ENCODE measurements at places on chromosomes 16 and 17.
A peak's percentile ranks its signal among the peaks of the same experiment; 100 is the strongest.

- no peak for DNase-seq
Observed at GRCh38 chr16:47858333-47858982, 297.3 kb downstream of the ABCC12 start.

- DNase-seq: no peak
Observed at GRCh38 chr17:57407287-57408070, 151.2 kb downstream of the MSI2 start.

GRCh38 chr16:65783709-65784474 is 582.6 kb upstream of the CDH5 start:
- no peak for DNase-seq

GRCh38 chr17:74699236-74699635 is 13.5 kb downstream of the CD300LF start:
- no peak for DNase-seq

DNA sequence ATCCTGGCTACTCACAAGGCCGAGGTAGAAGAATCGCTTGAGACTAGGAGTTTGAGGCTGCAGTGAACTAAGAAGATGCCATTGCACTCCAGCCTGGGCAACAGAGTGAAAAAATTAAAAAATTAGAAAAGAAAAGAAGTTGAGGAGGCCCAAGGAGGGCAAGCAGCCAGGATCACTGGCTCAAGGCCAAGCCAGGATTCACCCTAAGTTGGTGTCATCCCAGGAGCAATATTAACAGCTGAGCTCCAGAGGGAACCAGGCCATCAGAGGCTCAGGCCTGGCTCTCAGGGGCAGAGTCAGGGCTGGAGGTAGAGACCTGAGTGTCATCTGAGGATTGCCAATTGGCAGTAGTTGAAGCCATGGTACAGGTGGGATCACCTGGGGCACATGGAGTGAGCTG is 20.7 kb downstream of the DRC3 start:
- DNase-seq: no peak

DNA sequence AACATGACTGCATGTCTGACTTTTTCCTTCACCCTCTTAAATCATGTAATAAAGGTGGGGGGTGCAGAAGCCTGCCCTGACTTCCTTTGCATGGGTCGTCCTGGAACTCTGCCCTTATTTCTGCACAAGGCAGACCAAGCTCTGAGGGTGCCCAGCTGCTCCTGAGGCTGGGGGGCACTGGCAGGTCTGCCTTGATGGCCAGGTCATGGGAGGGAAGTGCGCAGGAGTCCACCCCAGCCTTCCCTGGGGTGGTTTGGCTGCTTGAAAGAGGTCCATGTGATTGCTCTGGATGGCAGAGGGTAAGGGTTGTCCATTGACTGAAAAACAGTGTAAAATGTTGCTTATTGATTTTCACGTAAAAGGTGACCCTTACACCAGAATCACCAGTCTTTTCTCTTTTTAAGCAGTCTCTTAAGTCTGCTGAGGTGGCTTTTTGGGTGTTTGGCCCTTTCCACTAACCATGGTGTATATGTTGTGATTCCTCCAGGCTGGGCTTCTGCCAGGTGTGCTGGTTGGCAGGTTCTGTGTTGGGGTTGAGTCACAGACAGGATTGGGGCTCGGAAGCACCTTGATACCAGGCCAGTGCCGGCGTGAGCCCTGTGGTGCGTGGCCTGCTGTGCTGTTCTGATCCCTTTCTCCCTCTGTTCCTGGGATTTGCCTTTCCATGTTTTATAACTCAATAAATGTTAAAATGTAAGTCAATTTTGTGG is 19.4 kb downstream of the DHX38 start:
- DNase-seq: no peak

- DNase-seq: no peak
Observed at GRCh38 chr16:3854750-3855541, 25.6 kb downstream of the CREBBP start.

DNA sequence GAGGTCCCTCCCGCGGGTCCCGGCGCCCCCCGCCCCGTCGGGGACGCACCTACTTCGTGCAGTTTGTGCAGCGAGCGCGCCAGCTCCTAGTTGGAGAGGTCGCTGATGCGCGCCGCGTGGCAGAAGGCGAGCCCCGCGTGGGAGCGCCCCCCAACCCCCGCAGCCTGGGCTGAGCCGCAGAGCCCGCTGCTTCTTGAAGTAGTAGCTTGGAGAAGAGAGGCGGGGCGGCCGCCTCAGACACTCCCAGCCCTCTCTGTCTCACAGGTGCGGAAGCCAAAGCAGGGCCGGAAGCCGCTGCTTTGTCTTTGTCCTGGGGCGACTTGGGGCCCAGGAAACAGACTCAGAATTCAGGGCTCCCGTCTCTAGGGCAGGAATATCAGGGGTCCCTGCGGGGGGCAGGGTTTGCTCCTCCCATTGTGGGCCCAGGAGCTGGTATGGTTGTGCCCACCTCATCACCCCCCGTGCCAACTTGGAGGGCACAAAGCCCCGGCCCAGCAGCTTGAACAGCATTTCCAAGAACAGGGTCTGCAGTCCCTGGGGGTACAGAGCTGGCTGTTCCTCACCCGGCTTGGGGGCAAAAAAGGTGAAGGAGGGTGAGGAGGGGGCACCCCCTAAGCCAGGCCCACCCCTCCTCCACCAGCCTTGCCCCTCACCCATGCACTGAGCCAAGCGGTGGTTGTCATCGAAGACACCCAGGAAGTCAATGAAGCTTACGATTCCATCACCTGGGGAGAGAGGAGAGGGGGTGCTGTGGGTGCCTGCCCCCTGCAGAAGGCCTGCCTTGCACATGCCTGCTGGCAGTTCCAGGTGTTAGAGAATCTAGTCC is 13.5 kb downstream of the SPATA32 start:
- DNase-seq: peak; percentile 80

- DNase-seq: peak; percentile 46
Observed at GRCh38 chr17:35433075-35433894, 985 bp upstream of the SLFN12 start.

GRCh38 chr17:27539152-27539551 is 82.9 kb downstream of the KSR1 start:
- no peak for DNase-seq

DNA sequence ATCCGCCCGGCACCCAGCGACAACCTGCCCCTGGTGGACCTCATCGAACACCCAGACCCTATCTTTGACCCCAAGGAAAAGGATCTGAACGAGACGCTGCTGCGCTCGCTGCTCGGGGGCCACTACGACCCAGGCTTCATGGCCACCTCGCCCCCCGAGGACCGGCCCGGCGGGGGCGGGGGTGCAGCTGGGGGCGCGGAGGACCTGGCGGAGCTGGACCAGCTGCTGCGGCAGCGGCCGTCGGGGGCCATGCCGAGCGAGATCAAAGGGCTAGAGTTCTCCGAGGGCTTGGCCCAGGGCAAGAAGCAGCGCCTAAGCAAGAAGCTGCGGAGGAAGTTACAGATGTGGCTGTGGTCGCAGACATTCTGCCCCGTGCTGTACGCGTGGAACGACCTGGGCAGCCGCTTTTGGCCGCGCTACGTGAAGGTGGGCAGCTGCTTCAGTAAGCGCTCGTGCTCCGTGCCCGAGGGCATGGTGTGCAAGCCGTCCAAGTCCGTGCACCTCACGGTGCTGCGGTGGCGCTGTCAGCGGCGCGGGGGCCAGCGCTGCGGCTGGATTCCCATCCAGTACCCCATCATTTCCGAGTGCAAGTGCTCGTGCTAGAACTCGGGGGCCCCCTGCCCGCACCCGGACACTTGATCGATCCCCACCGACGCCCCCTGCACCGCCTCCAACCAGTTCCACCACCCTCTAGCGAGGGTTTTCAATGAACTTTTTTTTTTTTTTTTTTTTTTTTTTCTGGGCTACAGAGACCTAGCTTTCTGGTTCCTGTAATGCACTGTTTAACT is 1.0 kb downstream of the NOG start:
- no peak for DNase-seq

- no peak for DNase-seq
Observed at GRCh38 chr17:10171581-10171981, 26.8 kb downstream of the GAS7 start.

DNA sequence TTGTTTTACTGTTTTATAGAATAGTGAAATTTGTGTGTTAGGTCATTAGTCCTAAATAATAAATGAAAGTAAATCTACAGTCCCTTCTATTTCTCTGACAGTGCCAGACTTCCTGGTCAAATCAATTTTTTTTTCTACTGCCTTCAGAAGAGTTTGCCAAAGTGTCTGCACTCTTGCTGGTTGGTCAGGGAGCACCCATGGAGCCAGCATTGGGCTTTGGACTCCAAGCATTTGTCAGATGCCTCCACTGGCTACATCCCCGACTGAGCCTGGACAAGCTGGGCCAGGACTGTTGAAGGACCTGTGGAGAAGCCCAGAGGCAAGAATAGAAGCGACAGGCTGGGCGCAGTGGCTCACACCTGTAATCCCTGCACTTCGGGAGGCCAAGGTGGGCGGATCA is 53.7 kb downstream of the ELAC2 start:
- DNase-seq: no peak

DNA sequence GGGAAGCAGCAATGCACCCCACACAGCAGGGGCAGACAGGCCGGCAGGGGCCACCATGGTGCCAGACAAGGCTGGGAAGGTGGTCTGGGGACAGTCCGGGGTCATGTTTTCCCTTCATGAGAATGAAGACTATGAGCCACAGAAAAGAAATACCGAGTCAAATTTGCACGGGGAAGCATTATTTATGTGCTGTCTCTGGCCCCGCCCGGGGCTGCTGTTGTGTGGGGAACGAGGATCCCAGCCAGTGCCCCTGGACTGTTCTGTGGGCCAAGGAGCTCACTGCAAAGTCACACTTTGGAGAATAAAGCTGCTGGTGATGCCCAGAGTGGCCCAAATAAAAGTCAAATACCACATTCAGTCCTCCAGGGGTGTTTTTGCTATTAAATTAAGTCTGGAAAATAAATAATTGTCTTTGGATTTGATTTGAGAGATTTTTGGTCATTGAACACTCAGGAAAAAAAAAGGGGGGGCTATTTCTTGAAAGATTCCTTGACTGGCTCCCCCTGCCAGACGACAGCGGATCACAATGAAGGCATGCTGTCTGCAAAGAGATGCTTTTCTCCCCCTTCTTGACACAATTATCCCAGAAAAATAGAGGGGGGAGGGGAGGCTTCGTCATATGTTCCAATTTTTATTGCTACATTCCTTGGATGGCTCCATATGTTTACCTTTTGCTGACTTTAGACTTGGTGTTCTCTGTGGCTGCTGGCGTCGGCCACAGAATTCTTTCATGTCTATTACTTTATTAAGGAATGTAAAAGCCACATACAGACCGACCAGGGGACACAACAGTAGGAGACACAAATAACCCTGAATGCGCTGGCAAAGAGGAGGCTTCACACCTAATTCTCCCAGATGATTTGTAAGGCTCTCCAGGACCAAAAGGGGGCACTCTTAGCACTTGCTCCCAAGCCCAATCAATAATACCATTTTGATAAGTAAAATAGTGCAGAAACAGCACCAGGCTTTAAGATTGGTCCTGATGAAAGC is 27.1 kb upstream of the ANKFN1 start:
- no peak for DNase-seq

DNA sequence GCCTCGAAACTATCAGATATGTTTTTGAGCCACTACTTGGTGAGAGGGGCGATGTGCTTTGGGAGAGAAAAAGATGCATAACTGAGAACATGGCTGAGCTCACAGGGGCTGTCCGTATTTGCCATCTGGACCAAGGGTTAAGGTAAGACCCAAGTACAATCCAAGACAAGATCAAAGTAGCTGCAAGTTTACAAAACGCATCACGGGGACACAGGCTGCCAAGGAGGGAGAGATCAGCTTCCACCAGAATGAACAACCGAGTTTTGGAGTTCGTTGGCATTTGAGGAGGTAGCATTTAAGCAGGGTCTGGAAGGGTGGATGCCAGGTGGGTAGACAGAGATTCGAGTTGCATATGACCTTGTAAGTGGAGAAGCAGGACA is 2.2 kb downstream of the PITPNC1 start:
- no peak for DNase-seq

DNA sequence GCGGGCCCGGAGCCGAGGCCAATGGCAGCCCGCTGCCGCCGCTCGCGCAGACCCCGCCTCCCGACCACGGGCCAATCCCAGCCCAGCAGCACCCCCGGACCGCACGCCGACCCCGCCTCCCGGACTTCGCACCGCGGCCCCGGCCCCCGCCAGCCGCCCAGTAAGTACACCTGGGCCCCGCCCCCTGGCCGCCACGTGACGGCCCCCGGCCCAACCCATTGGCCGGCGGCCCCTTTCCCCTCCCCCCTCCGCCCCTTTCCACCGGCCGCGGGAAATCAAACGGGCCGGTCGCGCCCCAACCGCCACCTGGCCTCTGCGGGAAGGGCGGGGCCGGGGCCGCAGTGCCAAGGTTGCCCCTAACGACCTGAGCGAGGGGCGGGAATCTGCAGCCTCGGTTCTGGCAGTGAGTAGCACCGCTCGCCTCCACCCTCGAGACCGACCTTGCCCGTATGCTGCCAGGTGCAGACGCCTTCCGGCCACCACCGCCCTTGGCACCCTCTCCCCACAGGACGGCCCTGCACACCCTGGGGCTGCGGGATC is at the start of gene YBX2:
Gene YBX2 (minus strand): TSS at position 26 of the 540 bp plus-strand sequence. CDS start 139 bp downstream, outside the sequence.
- peak; percentile 65 for DNase-seq

DNA sequence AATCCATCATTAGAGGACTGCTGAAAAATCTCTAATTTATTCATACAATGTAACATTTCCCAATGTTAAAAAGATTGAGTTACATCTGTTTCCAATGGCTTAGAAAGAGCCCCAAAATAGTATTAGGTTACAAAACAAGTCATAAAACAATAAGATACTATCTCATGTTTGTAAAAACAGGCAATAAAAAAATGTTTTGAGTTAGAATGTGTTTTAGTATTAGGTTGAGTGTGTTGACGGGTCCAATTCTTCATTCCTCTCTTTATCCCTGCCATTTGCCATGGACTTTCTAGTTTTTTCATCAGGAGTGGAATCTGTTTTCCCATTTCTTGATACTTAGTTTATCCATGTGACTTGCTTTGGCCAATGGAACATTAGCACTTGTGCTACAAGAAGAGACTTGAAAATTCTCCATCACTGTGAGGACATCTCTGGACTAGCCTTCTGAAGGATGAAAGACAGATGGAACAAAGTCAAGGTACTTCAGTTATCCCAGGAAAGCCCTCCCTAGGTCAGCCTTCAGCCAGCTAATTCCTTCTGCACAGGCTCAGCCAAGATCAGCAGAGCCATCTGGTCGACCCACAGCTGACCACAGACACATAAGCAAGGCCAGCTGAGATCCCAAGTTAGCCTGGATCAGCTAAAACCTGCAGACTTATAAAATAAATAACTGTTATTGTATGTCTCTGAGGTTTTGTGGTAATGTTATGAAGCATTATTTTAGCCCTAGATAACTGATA is 83.3 kb downstream of the HS3ST3A1 start:
- no peak for DNase-seq

GRCh38 chr16:56423584-56424403 is 1.6 kb downstream of the AMFR start:
- no peak for DNase-seq

DNA sequence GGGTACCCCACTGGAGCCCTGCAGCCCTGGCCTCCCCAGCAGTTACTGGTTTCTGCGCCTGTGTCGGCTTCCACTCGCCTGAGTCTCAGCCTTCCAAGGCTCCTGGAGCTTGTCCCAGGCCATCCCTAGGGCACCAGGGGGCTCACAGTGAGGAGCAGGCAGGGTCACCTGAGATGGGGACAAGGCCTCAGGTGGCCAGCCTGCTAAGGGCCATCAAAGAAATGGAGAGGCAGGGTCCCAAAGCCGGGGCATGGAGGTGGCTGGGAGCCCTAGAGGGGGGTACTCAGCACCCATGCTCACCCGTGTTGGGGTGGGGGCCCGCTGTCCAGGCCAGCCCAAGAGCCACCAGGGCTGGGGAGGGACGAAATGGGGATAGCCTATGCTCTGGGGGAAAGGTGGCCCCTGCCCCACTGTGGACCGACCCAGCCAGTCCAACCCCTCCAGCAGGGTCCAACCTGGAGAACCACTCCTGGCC is 1.3 kb downstream of the FASN start:
- DNase-seq: no peak

GRCh38 chr17:59641799-59642484 is 22.2 kb downstream of the CLTC start:
- DNase-seq: no peak

- no peak for DNase-seq
Observed at GRCh38 chr17:82179412-82179811, 33.2 kb downstream of the CCDC57 start.
